ENCODE measurements at places on chromosomes 16 and 17.

GRCh38 chr16:15765880-15766279 lies 90.9 kb downstream of the MYH11 start:
- peak; percentile 53 for DNase-seq

DNA sequence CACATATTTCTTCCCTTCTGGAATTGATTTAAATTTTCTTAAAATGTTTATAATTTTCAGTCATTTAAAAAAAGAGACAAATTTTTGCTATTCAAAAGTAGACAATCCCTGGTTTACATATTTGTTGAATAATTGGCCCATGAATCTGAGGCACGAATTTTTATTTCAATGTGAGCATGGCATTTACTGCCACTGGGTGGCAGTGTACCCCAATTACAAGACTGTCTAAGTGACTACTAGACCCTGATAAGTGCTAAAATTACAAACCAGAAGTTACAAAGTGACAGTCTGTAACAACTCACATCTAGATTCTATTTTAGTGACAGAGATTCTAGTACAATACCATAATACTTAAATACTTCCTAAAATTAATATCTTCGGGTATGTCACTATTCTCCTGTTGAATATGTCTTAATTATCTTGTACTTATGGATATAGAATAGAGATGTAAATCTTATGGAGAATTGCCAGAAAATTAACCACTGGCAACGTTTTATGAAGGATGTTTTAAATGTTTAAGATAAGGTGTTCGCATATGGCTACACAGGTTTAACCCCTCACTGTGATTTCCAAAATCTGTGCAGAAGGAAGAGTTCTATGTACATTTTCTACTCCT lies 235.8 kb downstream of the MAP2K4 start:
- no peak for DNase-seq

DNA sequence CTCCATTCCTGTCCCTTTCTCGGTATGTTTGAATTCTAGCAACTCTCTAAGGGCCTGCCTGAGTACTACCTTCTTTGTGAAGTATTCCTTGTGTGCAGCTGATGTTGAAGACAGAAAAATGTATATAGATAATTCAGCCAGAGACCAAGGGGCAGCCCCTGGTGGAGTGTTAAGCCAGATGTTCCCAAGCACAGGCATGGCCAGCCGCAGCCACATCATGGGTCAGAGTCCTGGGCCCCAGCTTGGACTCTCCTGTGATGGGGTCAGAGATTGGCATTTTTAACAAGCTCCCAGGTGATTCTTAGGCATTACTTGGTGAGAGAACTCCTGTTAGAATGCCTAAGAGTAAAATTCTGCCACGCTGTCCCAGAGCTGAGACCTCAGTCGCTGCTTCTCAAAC lies 100.8 kb downstream of the IRF8 start:
- no peak for DNase-seq

DNA sequence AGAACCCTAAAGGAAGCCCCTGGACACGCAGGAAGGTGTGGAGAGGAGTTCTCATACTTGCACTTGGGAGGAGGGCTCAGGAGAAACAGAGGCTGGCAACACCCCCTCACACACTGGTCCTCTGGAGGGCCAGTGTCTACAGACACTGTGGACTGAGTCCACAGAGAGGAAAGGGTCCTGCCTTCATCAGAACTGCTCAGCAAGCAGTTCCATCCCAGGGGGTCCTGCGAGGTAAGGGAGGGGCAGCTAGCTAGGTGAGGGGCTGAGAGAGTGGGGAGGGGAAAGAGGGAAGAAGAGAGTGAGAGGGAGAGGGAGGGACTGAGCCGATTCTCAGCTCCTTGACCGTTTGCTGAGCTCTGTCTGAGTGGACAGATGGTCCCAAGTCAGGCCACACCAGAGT lies 17.7 kb upstream of the MEOX1 start:
- DNase-seq, result no peak

GRCh38 chr17:79981090-79981489 lies 54.6 kb downstream of the TBC1D16 start:
- DNase-seq, result no peak

GRCh38 chr16:24516900-24517669 lies 22.3 kb upstream of the RBBP6 start:
- DNase-seq, result peak; percentile 67

GRCh38 chr16:70705056-70705455 lies 19.2 kb upstream of the MTSS2 start:
- DNase-seq, result no peak

GRCh38 chr17:31586946-31587345 lies 195.5 kb downstream of the RAB11FIP4 start:
- DNase-seq, result no peak

Measured in CD4-positive, alpha-beta T cell treated with Interleukin-1 beta for 1 hour (primary cell).